ENCODE measurements at places on chromosomes 4 and X.

DNA sequence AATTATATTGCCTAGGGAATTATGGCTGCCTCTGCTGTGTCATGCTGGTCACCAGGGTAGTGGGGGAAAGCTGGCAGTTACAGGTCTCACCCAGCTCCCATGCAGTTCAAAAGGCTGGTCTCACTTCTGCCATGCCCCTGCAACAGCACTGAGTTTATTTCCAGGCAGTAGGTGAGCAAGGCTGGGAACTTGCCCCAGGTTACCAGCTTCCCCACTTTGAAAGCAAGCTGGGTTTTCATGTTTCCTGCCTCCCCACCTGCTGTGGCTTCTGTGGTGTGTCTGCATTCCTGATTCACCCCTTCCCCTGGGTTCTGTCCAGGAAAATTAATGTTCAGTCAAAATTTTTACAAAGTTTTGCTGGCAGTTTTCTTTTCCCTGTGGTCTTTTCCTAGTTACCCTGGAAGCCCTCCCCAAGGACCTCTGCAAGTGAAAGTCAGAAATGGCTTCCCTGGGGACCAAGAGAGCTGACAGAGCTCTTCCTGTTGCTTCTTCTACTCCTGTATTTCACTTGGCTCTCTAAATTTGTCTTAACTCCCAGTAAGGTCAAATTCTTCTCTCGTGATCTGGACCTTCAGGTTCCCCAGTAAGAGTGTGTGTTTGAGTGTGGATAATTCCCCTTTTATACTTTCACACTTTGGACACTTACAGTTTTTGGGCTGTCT, 58.5 kb upstream of the AGTR2 start:
- no peak for DNase-seq

DNA sequence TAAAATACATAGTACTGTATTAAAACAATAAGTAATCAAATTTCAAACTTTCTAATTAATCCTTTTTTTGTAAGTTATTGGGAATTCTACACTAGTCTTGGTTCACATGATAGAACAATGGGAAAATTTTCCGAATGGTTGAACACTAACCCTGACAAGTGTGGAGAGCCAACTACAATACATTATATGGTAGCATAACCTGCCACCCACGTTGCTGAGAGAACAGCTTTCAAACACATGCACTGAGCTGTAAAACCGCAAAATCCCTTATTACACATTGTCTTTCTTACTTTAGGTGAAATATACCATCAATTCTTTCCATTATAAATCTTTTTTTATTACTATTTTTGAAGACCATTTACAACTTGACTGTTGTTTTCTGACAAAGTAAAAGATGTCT, 54.7 kb downstream of the ANAPC10 start:
- DNase-seq = no peak

- DNase-seq = no peak
Observed at GRCh38 chr4:172740434-172740833, 428.2 kb upstream of the GALNT7 start.

DNA sequence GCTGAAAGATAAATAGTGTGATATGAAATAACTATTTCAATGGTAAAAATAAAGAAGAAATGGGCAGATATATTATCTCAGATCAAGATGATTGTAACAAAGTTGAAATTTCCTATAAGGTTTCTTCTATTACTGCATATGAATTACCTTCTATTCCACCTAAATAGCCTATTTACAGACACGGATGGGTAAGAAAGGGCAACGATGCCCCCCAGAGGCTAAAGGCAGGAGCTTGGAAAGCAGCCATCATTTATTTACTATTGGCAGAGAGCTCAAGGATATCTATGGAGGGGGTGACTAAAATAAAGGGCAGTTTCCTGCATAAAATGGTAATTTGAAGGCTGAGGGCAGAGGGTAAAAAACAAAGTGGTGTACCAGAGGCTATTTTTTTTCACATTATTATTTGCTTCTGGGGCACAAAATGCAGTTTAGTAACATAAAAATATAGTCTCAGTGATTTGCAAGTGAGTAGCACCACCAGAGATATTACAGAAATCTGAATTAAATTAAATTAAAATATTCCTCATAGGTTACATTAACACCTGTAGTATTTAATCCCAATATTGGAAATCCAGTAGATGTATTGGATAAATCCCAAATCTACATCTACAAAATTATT, 123.1 kb downstream of the BTC start:
- peak; percentile 30 for DNase-seq

GRCh38 chr4:37685823-37686372, 278 bp downstream of the RELL1 start:
- peak; percentile 25 for DNase-seq

DNA sequence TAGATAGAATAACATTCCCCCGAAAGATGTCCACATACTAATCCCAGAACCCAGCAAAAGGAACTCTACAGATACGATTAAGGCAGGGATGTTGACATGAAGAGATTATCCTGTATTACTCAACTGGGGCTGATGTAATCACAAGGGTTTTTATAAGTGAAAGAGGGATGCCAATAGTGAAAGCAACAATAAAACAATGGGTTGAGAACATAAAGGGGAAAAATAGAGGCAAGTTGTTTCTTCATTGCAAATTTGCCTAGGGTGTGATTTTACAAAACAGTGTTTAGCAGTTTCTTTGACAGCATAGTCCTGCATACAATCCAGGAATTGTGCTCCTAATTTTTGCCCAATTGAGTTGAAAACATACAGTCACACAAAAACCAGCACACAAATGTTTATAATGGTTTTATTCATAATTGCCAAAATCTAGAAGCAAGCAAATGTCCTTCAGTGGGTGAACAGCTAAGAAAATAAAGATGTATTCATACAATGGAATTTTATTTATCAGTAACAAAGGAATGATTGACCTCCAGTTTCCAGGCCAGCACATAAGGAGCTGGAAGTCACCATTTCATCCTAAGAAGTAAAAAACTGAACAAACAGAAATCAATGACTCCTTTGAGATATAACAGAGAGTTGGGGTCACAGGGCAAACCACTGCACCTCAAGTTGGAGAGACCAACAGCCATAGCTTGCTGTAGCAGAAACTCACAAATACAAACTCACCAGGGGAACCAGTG, 107.2 kb downstream of the CENPC start:
- no peak for DNase-seq

DNA sequence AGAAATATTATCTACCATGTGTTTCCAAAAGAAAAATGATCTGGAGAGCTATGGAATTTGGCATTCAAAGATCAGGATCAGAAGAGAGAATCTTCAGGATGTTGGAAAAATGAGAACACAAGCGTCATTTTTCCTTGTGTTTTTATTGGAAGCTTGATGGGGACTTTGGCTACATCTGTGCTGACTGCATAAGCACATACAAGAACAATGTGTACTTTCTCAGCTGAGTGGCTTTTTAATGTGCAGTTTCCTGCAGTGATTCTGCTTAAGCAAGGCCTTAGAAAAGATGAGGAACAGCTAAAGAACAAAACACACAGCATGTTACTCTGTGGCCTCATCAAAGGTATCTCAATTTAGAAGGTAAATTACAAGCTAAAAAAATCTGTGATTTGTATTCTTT, 1039.9 kb downstream of the GLUD2 start:
- DNase-seq = no peak

- DNase-seq = no peak
Observed at GRCh38 chr4:103011378-103012025, 8.0 kb downstream of the SLC9B1 start.

DNA sequence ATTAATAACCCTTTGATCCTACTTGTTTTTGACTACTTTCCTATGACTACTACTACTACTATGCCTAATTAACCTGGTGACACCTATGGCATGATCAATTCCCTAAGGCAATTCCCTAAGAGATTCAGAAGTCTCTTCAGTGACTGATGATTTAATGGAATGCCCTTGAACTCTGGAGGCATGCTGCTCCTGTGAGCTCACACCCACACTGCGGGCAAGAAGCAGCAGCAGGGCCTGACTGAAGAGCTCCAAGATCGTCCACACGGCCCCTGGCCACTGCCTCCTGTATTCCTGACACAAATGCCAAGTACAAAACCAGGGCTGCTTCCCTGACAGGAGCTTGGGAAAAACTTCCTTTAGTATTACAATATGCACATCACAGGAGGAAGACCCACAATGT, 74.2 kb upstream of the STS start:
- DNase-seq = no peak

DNA sequence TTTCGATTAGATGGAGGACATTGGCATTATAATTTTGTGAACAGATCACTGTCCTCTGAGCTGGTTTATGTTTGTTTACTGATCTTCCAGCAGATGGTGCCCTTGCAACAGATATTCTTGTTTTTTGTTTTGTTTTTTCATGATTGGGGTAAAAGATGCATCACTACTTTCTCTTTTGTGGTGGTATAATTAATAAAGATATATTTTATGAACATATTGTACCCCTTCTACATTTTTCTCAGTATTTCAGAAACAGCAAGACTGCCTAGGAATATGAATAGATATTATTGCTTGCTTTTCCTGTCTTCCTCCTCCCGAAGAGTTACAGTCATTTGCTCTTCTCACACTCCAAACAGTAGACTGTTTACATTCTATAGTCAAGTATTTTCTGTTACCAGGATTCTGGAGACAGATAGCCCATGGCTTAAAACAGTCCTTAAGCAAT, 905.2 kb downstream of the TRAM1L1 start:
- DNase-seq = peak; percentile 41

GRCh38 chr4:187085339-187085738, 361.7 kb upstream of the FAT1 start:
- DNase-seq = no peak

- DNase-seq = no peak
Observed at GRCh38 chrX:119878740-119879139, 7.1 kb downstream of the NDUFA1 start.

DNA sequence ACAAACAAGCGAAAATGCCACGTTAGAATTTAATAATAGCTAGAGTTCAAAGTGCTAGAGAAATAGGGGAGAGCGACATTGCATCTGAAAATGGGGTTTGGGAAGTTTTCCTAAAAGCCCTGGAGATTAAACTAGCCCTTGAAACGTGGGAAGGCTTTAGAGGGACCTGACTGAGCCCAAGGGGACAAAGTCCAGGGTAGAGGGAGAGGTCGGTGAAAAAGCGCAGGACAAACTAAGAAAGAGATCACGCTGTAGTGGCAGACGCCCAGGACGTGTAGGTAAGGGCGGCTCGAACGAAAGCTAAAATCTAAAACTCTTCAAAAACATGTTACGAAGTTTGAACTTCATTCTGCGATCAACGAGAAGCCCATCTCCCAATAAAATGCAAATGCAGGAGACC, 1.1 kb upstream of the ATP11C start:
- no peak for DNase-seq

DNA sequence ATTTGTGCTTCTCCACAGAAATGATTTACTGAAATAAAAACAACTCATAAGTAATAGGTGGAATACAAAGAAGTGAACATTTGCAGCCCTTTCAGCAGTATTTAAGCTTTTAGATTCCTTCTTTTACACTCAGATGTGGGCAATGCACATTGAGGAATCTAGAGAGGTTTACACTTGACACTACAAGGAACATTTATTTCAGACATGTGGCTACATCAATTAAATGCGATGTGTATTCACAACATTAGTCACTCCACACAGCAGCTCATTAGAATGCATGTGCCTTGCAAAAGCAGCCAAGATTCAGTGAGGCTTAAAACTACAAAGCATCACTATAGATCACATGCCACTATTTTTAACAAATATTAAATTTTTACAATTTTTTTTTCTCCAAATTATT, 480.7 kb downstream of the INPP4B start:
- no peak for DNase-seq

GRCh38 chr4:83370640-83370906, 35.9 kb upstream of the HPSE start:
- DNase-seq = no peak

DNA sequence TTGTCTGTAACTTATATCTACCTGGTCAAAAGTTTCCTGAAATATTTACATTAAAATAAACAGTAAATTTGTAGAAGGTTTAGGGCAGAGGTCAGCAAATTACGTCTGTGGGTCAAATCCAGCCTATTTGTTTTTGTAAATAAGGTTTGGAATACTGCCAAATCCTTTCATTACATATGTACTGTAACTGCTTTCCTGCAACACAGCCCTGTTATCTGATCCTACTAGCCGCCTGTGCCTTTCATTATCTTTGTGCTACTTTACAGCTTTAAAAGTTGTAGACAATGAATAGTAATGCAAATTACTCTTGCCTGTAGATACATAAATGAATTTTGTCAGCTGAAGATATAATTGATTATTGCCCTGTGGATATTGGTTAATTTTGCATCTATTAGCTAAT, 369.6 kb upstream of the SLC7A11 start:
- peak; percentile 21 for DNase-seq

GRCh38 chrX:69951753-69952152, 98.0 kb downstream of the AWAT2 start:
- no peak for DNase-seq
